ENCODE measurements at places on chromosomes 4 and X.

DNA sequence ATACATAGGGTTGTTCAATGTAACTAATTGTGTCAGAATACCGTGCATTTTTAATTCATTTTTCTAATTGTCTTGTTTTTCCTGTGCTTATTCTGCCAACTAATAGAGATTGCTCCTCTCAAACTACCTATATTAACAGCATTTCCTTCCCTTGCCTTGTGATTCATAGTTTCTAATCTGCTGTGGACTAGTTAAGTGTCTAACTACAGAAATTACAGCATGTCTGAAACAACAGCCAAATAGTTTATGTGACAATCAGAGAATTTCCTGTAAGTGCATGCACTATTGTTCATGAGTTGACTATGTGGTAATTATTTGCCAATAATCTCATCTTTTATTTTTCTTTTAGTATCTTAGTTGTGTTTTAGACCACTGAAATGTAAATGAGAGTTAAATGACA lies 4.1 kb upstream of the SEC24B start:
- no peak for DNase-seq

DNA sequence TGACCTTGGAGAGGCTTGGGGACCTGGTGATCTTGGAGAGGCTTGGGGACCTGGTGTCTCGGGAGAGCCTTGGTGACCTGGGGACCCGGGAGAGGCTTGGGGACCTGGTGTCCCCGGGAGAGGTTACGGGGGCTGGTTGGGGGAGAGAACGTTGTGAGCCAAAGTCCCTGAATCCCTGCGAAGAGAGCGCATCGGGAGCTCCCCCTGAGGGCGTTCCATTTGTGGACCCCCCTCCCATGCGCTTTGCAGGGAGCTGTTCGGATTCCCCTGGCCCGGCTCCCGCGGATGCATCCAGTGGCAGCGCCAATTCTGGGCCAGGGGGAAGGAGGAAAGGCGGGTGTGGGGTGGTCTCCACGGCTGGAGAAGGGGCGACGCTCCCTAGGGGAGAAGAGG lies 13.3 kb downstream of the SHOX start:
- no peak for DNase-seq

GRCh38 chr4:90292438-90292837 lies 165.2 kb downstream of the CCSER1 start:
- DNase-seq = no peak

GRCh38 chrX:79263550-79263949 lies 103.6 kb downstream of the ITM2A start:
- no peak for DNase-seq

GRCh38 chr4:156830351-156830750 lies 141.2 kb downstream of the PDGFC start:
- no peak for DNase-seq

DNA sequence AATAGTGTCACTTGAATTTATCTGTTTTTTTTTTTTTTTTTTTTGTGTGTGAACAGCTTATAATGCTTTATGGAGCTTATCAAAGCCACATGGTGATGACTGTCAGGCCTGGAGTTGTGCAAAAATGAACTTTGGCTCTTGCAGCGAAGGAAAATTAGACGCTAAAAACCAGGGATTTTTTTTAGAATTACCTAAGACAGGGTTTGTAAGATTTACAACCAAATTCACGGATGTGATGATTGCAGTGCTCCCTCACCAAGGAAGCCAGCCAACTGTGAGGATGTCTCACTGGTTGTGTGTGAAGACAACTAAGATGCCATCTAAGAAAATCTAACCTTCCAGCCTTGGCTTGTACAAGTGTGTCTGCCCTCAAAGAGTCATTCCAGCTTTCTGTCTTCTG lies 127.1 kb upstream of the SLC4A4 start:
- no peak for DNase-seq

DNA sequence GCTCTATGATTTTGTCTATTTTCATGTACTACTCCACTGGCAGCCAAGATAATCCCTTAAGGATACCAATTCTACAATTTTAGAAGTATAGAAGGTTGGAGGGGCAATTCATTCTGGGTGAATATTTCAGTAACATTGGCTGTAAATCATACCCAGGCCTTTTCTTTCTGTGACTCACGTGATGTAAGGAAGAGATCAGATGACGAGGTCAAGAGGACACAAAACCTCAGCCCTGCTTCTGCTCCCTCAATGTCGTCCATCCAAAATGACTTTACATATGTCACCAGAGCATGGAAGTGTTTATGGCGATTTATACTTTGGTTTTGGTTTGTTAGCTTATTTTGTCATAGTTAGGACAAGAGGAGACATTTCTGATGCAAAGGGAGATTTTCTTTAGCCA lies 70.7 kb upstream of the SLC4A4 start:
- no peak for DNase-seq

DNA sequence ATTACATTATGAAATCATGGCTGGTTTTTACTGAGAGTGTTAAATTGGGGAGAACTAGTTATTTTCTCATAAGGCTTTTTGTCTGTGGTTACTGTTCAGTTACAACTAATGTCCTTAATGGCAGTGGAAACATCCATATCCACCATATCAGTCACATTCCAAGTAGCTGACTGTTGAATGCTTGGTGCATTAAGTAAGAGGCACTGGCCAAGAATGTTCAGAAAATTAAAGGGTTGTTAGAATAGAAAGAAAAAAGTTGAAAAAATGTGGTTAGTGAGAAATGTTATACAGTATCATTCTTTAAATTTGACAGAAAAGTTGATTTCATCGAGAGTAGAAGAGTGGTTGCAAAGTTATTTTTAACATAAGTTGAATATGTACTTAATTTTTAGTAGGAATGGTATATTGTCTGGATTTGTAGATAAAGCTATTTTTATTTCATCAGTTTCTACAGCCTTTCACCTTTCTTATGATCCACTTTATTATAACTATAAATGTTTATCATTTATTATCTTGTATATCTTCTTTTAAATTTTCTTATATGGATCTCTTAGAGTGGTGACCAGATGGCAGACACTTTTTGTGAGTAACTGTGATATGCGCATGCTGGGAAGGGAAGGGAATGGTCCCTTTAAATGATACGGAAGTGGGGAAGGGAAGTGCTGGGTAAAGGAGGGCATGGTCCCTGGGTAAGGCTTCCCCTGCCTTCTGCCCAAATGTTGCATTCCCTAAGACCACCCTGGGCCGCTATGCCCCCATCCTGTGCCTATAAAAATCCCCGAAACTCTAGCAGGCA lies 2407.1 kb downstream of the ARAP2 start:
- DNase-seq = no peak

DNA sequence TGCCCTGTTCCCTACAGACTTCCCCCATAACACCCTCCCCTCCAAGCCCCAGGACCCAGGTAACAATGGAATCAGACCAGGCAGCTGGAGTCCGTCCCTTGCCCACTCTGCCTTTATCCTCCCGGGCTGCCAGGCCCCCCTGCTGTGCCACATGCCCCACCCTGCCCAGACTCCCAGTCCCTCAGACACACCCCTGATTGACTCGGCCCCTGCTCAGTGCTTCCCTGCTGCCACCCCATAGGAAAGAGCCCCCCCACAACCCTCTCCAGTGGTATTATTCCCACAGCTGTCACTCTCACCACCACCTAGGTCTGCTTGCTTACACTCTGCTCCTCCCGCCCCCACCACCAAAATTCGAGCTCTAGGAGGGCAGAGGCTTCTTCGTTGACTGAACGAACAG lies 4.7 kb upstream of the NAA10 start:
- DNase-seq = no peak

DNA sequence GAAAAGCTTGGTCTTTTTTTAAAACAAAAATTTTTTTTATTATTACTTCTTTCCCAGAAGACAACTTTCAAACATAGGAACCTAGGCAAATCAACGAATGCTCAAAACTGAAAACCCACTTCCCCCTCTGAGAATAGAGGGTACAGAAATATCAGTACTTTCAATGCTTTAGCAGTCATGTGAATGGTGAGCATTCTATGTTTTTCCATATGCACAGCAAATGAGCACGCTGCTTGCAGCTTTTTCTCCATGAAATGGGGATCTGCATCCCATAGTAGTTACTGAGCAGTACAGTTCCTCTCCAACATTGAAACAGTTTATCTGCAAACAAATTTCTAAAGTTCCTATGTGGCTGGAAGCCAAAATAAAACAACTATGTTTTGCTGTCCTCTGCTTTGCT lies 108.4 kb upstream of the BMP2K start:
- DNase-seq = no peak

GRCh38 chr4:184763150-184763780 lies 29.4 kb upstream of the CENPU start:
- DNase-seq = no peak

- DNase-seq = no peak
Measured at GRCh38 chr4:47838445-47838844, 578 bp upstream of the CORIN start.

- DNase-seq = no peak
Measured at GRCh38 chr4:108683479-108683878, 33.1 kb downstream of the OSTC start.

DNA sequence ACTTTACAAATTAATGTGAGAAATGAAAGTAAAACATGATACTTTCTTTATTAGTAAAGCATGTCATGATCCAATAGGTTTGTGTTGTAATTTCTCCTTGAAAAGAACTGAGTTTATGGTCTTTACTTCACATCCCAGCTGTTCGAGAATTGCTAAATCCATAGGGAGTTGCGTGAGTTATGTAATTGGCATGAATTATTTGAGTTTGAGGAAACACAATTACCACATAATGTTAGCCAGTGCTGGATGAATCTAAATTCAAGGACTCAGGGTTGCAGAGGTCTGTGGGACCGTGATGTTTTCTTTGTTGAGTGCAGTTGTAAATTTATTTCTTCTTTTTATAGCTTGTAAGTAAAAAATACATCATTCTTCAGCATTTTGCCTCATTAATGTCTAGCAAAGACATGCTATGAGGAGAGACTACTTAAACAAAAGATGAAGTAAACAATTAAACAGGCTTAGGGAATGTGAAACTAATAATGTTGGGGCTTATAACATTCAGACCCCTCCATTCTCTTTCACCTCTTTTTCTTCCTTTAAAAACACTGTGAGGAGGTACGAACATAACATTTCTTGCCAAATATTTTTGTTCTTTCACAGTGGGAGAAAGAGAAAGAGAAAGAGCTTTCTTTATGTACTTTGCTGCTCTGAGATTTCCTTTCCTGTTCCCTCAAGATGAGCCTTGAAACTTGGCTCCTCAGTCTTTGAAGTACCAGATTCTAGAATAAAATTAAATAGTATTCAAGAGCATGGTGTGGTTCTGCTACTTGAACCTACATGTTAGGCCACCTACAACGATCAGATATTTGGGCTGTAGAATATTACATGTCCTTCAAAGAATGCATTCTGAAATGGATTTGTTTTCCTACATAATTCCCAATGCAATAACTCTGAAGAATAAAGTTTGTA lies 159.6 kb upstream of the ANK2 start:
- no peak for DNase-seq

- DNase-seq = peak; percentile 72
Measured at GRCh38 chr4:80184053-80184824, 13.1 kb upstream of the PRDM8 start.

DNA sequence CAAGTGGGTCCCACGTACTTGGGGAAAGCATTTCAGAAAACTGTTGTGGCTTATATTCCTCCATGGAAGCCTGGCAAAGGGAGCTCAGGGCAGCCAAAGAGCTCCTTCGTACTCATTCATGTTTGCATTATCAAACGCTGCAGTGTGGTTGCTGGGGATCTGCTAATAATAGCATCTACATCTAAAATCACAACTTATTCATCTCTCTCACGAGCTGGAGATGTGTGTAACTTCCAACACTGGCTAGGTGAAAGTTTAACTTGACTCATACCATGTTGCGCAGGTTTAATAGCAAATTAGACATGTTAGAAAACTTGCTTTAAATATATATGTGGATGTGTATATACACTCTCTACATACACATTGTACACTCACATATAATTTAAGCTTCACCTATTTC lies 415.1 kb downstream of the AFF2 start:
- DNase-seq = no peak

- DNase-seq = no peak
Measured at GRCh38 chr4:78922207-78922606, 17.0 kb downstream of the PAQR3 start.

GRCh38 chrX:117957128-117957527 lies 159.5 kb downstream of the KLHL13 start:
- no peak for DNase-seq

DNA sequence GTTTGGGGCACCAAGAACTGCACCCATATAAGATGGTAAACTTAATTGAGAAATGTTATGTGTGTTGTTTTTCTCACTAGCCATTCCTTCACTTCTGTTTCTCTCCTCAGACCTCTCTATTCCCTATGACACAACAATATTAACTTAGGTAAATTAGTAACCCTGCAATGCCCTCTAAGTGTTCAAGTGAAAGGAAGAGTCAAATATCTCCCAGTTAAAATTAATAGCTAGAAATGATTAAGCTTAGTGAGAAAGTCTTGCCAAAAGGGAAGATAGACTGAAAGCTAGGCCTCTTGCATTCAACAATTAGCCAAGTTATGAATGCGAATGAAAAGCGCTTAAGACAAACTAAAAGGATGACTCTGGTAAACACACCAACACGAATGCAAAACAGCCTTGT lies 132.9 kb upstream of the KLF8 start:
- DNase-seq = no peak

GRCh38 chr4:78024576-78025091 lies 32.5 kb upstream of the FRAS1 start:
- no peak for DNase-seq

DNA sequence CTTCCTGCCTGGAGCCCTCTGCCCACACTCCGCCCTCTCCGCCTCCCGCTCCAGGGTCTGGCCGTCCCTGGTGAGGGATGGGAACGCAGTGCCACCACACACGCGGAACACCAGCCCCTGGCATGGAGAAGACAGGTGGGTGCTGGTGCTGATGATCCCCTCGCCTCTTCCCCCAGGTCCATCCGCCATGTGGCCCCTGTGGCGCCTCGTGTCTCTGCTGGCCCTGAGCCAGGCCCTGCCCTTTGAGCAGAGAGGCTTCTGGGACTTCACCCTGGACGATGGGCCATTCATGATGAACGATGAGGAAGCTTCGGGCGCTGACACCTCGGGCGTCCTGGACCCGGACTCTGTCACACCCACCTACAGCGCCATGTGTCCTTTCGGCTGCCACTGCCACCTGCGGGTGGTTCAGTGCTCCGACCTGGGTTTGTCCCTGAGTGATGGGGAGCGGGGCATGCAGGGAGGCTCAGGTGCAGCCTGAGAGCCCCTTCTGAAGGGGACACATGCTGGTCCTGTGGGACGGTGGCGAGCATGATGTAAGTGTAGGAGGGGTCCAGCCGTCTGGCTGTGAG lies 9.8 kb downstream of the BGN start:
- DNase-seq = no peak

DNA sequence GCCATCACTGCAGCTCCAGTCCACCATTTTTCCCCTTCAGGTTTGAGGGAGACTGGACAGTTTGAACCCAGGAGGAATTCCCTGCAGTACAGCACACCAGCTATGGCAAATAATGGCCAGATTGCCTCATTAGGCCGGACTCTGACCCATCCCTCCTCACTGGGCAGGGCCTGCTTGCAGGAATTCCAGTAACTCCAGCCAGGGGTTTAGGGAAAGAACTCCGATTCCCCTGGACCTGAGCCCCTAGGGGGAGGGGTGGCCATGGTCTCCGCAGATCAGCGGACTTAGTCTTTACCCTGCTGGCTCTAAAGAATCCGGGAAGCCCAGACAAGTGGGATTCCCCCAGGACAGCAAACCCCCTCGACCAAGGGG lies 342.8 kb downstream of the DMD start:
- no peak for DNase-seq

- no peak for DNase-seq
Measured at GRCh38 chrX:131910586-131910985, 112.5 kb upstream of the STK26 start.

- no peak for DNase-seq
Measured at GRCh38 chrX:71625471-71625870, 7.2 kb upstream of the CXCR3 start.
